Calu3 (cell line): ENCODE measurements at places on chromosomes 11 and 22.

GRCh38 chr11:35166369-35167360 lies 27.7 kb downstream of the CD44 start:
- DNase-seq, result peak; percentile 85

DNA sequence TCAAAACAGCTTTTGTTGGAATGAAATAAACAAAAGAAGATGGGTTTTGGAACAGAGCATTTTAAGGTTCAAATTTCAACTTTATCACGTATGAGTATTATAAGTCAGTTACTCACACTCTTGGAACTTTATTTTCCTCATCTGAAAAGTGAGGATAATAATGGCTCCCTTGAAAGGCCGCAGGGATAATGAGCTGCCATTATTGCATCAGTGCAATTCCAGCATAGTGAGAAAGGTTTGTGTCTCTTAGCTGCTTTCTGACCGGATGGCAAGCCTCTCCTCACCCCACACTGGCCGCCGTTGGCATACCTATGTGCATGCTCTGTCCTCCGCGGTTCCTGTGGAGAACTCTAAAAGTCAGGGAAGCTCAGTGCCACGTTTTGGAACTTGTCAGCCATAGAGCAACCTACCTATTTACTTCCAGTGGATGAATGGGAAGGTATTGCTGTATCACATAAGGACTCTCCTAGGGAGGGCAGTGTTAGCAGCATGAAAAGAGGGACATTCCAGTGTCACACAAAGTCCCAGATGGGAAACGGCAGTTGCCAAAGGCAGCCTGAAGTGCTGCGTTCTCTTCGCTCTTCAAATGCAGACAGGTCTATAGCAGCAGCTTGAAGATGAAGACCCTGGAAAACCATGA lies 368.9 kb downstream of the NTM start:
- DNase-seq, result no peak

DNA sequence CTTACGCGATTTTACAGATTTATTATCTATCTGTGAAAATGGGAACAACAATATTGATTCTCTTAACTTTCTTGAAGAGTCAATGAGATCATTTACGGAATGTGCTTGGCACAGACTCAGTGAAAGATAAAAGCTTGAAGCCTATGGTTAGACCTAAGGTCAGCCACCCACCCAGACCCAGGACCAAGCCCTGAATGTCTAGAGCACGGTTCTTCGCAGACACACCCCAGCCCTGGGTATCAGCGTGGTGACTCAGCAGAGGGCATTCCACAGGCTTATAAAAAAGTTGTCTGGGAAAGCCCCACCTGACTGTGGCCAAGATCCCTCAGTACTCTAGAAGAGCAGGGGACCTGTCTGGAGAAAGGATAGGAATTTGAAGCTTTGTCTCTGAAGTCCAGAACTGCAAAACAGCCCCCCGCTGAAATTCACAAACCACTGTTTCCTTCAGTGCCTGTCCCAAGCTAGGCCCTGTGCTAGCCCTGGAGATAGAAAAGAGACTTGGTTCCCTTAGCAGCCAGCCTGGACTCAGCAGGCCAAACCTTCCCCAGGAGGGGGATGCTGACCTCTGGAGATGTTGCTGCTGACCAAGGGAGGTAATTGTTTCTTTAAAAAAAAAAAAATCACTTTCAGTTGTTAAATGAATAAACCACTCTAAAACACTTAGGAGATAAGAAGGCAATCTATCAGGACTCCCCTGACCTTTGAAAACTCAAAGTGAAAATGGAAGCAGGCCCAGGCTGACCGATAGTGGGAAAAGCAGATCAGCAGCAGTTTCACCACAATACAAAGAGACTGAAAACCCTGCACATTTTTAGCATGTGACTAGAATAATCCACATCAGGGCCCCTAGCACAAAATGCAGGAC lies 114.0 kb downstream of the ABTB2 start:
- DNase-seq, result peak; percentile 81

GRCh38 chr22:48755059-48755949 lies 1072.4 kb downstream of the BRD1 start:
- no peak for DNase-seq

GRCh38 chr11:125092669-125093068 lies 18.8 kb downstream of the TMEM218 start:
- no peak for DNase-seq

- no peak for DNase-seq
Observed at GRCh38 chr11:72597721-72598120, 76.5 kb downstream of the PDE2A start.

GRCh38 chr11:56013805-56014204 lies 13.6 kb upstream of the OR5AS1 start:
- no peak for DNase-seq

DNA sequence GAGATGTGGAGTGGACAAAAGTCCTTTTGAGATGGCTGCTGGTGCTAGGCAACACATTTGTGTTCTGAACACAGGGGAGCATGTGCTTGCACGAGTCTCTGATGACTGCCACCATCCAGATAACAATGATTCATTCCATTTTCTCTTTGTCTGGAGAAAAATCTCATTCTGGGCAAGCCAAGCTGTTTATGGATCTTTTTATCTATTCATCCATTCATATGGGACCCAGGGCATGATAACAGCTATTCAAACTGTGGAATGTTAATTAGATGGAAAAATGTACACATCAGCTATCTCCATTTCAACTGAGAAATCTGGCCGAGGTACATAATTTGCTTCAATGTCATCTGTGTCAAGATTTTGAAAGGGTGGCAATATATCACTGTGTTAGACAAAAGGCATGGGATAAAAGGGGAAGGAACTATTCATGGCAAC lies 117.5 kb upstream of the ZBED5 start:
- no peak for DNase-seq

GRCh38 chr22:29165321-29166060 lies 40.2 kb upstream of the EMID1 start:
- no peak for DNase-seq

DNA sequence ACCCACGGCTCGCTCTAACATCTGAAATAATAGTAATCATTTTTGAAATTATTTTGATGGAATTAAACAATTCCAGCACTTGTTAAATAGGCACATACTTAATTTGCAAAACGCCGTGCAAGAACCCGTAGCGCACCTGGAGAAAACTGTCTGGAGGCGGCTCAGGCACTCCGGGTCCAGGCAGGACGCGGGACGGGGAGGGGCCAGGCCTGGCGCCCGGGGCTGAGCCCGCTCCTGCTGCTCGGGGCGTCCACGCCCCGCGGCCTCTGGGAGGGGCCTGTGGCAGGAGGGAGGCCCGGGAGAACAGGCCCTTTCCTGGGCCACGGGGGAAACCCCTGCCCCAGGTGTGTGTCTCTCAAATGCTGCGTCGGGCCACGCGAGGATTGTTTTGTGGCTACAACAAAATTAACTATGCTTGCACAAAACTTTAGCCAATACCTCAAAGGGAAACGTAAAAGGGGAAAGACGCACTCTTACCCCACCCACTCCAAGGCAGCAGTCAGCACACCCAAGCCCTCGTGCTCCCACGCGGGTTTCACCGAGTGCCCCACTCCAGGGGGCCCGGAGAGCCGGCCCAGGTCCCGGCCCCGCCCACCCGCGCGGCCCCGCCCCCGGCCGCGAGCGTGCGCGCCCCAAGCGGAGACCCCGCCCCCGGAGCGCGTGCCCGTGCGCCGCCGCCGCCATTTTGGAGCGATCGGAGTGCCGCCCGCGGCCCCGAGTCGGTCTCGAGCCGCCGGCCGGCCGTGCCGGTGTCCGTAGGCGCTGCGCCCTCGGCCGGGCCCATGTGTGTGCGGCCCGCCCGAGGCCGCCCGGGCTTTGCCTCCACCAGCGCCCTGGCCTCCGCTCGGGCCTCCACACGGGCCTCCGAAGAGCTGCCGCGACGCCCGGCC lies at the start of gene PPP6R2:
TSS of gene PPP6R2 (plus strand) at position 677 of the 890 bp plus-strand sequence. CDS start 50,582 bp downstream, outside the sequence.
- peak; percentile 90 for DNase-seq

DNA sequence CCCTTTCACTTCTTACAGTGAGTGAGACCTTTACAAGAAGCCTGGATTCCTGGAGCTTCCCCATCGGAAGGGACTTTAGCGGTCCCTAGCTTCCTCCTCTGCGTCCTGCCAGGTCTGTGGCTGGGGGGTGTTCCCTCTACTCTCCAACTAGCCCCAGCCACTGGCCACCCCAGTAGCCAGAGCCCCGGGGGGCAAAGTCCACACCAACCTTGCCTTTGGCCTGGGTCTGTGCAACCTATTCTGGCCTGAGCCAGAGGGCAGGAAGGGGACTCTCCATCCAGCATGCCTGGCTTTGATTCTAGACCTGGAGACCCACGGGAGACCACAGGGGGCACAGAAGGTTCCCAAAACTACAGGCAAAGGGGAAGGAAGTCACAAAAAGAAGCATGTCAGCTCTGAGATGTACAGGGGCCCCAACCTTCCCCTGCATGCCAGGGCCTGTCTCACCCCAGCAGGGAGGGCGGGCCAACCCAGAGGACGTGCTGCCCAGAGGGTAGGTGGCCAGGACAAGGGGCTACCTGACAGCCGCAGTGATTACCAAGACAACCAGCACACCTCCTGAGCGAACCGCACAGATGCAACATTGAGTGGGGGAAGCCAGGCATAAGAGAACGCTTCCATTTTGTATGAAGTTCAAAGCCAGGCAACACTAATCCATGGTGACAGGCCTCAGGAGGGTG lies 52.4 kb downstream of the DSCAML1 start:
- no peak for DNase-seq

DNA sequence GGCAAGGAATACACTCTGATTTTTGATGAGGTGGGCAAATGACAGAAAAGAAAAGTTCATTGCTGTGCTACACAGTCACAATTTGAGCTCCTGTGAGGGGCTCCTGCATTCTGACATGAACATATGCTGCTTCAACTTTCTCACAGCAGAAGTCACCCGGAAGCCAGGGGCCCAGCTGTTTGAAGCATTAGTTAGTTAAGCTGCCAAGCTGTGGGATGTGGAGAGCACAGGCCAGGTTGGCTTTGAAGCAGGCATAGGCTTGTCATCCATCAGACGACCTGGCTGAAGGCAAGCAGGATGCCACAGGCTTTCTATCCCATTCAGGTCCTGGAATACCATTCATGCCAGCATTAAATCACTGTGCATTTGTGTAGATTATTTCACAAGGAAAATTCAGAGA lies 63.1 kb downstream of the MTNR1B start:
- no peak for DNase-seq
